ENCODE measurements at places on chromosomes 6 and 20.

DNA sequence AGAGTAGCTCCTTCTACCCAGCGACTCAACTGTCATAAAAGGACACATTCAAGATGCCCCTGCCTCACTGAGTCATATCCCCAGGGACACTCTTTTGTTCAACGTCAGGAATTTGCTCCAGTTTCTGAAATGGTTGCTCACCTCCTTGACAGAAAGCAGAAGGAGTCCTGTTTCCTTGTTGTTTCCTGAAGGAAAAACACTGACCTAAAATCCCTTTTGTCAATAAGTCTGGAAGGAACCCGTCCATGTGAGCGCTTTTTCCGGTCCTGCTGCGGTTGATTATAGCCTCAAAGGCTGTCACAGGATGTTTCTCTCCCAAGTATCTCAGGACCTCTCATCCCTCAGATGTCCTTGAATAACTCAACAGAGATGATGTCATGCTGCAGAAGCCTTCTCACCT lies 113.6 kb upstream of the PLEKHG1 start:
- DNase-seq: no peak

DNA sequence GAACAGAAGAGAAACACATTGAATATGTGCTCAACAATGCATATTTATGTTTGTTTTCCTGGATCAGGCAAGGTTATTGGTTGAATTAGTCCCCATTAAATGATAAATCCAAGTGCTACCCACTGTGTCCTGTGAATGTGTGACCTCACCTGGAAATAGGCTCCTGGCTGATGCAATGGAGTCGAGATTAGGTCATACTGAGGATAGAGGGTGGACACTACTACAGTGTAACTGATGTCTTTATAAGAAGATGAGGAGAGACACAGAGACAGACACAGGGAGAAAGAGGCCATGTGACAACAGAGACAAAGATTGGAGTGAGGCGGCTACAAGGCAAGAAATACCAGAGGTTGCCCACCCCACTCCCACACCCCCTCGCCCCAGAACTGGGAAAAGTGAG lies 559.3 kb downstream of the C6orf118 start:
- no peak for DNase-seq

- no peak for DNase-seq
Measured at GRCh38 chr6:169969372-169970099, 218.1 kb downstream of the ERMARD start.

DNA sequence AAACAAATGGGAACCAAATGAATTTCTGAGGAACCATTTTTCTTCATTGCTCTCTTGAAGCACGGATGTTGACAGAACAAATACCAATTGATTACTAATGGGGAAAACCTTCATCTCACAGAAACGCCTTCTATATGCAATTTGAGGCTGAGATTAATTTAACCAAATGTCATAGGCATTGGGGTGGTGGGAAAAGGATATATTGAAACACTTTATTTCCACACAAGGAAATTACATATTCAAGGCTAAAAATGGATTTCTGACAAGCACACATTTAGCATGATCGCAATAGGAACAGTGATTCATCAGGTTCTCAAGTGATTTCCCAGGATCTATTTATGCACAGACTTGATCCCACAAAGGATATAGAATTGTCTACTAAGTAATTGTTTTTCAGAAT lies 88.9 kb downstream of the COL12A1 start:
- no peak for DNase-seq

DNA sequence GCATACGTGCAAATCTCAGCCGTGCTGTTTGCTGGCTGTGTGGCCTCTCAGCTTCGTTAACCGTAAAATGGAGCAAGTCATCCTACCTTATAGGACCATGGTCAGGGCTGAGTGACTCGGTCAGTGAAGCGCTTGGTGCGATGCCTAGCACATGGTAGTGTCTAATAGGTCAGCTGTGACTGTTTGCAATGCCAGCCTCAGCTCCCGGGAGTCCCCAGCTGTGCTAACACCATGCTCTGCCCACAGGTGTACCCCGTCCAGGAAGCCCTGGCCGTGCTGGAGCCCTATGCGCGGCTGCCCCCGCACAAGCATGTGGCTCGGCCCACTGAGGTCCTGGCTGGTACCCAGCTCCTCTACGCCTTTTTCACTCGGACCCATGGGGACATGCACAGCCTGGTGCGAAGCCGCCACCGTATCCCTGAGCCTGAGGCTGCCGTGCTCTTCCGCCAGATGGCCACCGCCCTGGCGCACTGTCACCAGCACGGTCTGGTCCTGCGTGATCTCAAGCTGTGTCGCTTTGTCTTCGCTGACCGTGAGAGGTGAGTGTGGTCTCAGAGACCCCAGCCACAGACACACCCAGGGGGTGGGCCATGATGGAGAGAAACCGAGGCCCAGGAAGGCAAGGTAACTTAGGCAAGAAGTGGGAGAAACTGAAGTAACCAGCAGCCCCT lies 10.6 kb downstream of the TRIB3 start:
- no peak for DNase-seq

- DNase-seq: no peak
Measured at GRCh38 chr6:67933278-67933677, 701.8 kb upstream of the ADGRB3 start.
